HT1080 (cell line): ENCODE measurements at places on chromosomes 11 and 22.

- no peak for DNase-seq
Measured at GRCh38 chr11:104366321-104366734, 202.4 kb upstream of the PDGFD start.

DNA sequence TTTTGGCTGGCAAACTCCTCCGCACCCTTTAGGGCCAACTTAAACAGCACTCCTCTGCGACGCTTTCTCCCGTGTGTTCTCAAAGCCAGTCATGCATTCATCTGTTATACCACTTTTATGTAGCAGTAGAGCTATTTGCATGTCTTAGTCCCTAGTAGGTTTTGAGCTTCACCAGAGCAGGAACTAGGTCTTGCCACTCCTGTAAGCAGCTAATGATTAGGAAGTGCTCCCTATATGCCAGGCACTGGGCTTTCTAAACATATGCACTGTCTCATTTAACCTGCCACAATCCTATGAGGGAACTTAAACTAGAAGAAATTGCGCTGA, 180.8 kb downstream of the DBX1 start:
- no peak for DNase-seq

GRCh38 chr11:122917311-122917710, 34.8 kb downstream of the JHY start:
- peak; percentile 41 for DNase-seq

DNA sequence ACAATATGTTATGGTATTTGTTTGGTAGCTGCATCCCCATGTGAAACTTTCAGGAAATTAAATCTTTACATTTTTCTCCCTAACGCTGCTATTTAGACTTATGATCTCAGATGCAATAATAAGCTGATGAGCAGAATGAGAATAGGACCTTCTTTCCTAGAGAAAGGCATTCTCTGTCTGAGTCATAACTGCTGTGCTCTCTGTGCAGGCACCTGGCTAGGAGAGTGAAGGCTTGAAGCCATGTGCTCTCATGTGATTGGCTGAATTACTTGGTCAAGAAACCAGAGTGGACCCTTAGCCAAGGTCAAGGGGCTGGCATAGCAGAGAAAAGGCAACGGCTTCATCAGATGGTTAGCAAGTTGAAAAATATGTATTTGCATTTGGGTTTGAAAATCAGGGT, 185.0 kb downstream of the ADAMTS15 start:
- DNase-seq: no peak

- DNase-seq: no peak
Measured at GRCh38 chr22:32909581-32910428, 108.3 kb downstream of the TIMP3 start.

DNA sequence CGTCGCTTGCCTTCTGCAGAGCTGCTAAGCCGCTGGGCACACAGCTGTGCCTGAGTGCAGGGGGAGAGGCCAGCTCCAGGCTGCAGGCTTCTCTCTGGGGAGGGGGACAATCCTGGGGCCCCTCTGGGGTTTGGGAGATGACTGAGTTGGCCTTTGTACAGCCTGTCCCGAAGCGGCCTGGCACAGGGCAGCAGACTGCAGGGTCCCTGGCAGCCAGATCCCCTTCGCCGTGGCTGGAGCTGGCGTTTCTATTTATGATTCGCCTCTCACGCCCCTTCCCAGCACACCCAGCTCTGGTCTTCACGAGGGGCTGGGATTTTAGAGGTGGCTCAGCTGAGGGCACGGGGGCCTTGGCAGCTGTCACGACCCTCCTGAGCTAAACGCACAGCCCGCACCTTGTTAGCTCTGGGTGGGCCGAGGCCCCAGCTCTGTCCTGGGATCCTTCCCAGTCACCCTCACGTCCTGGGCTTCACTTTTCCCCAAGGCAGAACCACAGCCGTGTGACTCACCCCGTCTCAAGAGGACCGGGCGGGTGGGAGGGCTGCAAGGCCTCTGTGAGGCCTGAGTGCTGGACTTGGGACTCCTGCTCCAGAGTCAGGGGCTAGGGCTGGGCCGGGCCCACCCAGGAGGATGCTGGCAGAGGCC, 18.4 kb downstream of the OSBPL5 start:
- peak; percentile 54 for DNase-seq
